ENCODE measurements at places on chromosomes 4 and X.

GRCh38 chr4:15510961-15511360 lies 41.3 kb downstream of the CC2D2A start:
- DNase-seq = no peak

DNA sequence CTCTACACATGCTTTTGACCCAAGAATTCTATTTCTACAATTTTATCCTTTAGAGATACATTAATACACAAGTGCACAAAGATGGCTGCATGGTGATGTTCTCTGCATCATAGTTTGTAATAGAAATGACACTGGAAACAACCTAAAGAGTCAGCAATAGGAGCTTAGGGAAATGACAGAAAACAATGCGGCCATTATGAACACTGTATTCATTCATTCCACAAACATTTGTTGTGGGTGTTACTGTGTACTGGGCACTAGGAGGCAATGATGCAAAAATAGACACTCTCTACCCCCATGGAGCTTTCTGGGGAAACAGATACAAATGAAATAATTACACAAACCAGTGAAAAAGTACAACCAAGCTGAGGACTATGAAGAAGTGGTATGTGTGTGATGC lies 32.0 kb downstream of the IDS start:
- DNase-seq = no peak

DNA sequence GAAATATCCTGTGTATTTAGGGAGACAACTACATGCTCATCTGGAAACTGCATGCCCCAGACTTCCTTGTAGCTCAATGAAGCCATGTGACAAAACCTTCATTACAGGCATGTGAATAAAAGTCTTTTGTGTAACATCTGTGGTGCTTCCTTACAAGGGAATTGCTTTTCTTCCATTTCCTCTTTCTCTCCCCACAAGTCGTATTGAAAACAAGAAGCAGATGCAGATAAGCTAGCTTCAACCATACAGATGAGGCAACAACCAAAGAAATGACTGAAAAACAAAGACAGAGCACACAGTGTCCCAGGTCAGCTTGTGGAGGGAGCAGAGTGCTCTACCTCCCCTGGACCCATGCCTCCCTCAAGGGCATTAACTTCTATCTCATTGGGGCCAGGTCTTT lies 115.8 kb upstream of the INPP4B start:
- DNase-seq = peak; percentile 73

GRCh38 chr4:92791871-92792440 lies 488.2 kb downstream of the GRID2 start:
- DNase-seq = peak; percentile 67

DNA sequence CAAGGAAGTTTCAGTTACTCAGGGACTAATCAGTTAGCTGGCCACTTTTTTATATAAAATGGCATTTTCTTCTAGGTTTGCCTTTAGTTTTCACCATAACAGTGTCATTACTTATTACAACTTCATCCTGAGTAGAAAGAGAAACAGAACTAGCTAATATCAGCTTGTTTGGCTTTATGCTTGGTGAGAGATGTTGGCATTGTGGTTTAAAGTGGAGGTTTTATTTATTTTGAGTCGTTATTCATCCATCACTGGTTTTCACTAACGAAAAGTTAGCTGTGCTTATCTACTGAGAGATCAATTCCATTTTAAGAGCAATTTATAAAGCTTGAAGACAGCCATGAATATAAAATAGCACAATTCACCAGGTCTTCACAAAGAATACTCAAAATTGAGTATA lies 714.5 kb downstream of the GRID2 start:
- no peak for DNase-seq

All from skin of body (tissue), 3 donors.